Endodermal cell (in vitro differentiated cells): ENCODE measurements at places on chromosomes 4 and X. TPM values are rescaled to one million over a fixed set of nuclear protein-coding genes. Genes with fewer than 3 reads are reported as not detected.

DNA sequence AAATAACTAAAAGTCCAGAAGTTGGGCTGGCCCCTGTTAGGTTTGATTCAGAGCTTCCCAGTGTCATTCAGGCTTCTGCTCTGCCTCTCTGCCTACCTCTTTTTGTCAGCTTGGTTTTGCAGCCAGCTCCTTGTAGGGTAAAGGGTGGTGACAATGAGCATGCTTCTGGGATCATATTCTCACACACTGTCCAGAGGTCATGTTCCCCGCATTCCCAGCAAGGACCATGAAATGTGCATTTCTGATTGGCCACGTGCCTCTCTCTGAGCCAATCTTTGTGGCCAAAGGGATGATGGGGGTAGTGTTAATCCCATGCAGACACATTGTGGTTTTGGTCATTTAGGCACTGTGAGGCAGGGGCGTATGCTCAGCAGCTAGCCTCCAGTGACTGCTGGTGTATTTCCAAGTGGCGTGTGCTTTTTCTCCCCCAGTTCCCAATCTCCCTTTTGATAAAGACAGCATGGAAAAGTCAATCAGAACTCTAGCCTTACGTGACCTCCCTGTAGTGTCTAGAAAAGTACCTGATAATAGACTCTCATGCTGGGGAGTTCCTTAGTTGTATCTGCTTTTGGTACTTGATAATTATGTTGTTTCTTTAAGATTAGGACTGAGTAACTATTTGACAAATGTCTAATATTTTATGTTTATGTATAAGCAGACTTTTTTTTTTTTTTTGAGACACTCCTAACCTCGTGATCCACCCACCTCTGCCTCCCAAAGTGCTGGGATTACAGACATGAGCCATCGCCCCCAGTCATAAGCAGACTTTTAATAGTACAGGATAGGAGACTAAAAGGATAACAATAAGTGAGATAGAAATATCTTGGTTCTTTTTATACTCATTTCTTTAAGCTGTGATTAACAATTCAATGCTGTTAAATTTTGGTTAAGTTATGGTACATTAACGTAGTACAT lies 57.8 kb downstream of the KIAA0232 start:
- no peak for DNase-seq

Gene JCHAIN
- not detected in 2 replicates for total RNA-seq

DNA sequence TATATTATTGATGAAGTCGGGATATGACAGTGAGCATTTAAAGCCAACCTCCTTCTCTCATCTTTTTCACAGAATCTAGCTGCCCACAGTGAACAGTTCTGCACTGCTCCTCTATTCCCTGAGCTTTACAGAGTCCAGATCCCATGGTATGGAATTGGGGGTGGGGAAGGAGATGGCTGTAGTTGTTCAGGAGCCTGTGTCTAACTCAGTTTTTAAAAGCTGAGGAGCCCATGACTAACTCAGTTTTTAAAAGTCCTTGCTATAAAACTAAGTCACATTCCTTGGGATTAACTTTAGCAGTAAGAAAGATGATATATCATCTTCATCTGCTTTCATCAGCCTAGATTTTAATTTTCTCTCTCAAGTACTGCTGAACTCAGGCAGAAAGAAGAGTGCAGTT lies 96.4 kb upstream of the STIM2 start:
- no peak for DNase-seq

Gene ARHGEF38
- 0.73 to 2.5 TPM (median 2.1 TPM) in 3 replicates for total RNA-seq

Gene AVPR2
- total RNA-seq: not detected in 3 replicates
